ENCODE measurements at places on chromosomes 5 and 9. TPM values are rescaled to one million over a fixed set of nuclear protein-coding genes. Genes with fewer than 3 reads are reported as not detected.

DNA sequence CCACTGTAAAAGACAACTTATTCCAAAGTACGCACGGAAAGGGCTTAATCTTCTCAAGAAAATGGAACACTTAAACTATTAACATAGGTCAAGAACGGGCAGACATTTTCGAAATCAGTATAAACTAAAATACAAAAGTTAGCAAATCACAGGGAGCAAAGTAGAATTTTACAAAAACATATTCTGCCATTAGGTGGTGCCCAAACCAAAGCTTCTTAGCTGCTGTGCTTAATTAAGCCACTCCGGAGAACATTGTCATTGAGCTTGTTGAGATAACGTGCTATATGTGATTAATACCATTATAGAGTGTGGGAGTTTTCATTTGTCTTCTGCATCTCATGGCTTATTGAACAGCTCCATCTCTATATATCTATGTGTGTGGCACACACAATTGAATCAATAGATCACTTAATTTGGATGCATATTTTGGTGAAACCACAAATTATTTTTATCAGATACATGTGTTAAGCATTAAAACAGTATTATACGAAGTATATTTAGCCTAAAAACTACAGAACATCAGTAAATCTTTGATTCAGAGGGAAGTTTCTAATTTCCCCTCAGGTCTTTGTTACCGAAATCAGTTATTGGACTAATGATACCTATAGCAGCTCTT is 23.4 kb downstream of the UBLCP1 start:
- peak; percentile 64 for DNase-seq

- DNase-seq: no peak
Measured at GRCh38 chr5:59241552-59241951, 652.0 kb downstream of the PDE4D start.

The HAPLN1 gene
- total RNA-seq: 4.0 TPM

The SHC3 gene
- 2.5 TPM for total RNA-seq

The CNTLN gene
- total RNA-seq: 17.7 TPM

The EGFLAM gene
- total RNA-seq: 0.50 TPM

The GPR151 gene
- total RNA-seq: not detected

The SLC2A8 gene
- total RNA-seq: 34.1 TPM

- no peak for DNase-seq
Measured at GRCh38 chr9:131772940-131773339, 33.1 kb upstream of the RAPGEF1 start.

The ELL2 gene
- 32.6 TPM for total RNA-seq

The LIFR gene
- 25.2 TPM for total RNA-seq

- no peak for DNase-seq
Measured at GRCh38 chr9:17725399-17726010, 146.6 kb downstream of the SH3GL2 start.

The GRXCR2 gene
- not detected for total RNA-seq

- DNase-seq: no peak
Measured at GRCh38 chr5:137156180-137156579, 342.9 kb downstream of the SPOCK1 start.

- DNase-seq: peak; percentile 36
Measured at GRCh38 chr5:55231029-55231918, 2.1 kb downstream of the CCNO start.

The SV2C gene
- total RNA-seq: 0.12 TPM

- DNase-seq: peak; percentile 33
Measured at GRCh38 chr9:101628173-101628572, 33.4 kb upstream of the PPP3R2 start.

- DNase-seq: no peak
Measured at GRCh38 chr5:65015767-65016166, 247.0 kb downstream of the CWC27 start.

DNA sequence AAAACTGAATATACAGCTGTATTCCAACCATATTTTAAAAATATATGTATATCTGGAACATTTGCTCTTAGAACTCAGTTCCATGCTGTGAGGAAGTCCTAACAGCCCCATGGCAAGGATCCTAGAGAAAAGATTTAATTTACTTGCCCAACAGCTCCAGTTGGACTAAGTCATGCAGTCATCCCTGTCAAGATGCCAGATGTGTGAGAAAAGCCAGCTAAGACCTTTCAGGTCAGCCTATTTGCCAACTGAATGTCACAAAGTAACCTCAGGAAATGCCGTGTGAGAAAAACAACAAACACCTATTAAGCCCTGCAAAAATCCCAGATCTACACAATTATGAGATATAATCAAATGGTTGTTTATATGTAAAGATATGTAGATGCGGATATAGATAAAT is 416.3 kb downstream of the NR2F1-AS1 start:
- DNase-seq: no peak

The PCDHAC1 gene
- 9.9 TPM for total RNA-seq

- no peak for DNase-seq
Measured at GRCh38 chr5:1019001-1019905, 10.7 kb downstream of the NKD2 start.

GRCh38 chr5:35172533-35172932 is 57.8 kb downstream of the PRLR start:
- no peak for DNase-seq

GRCh38 chr9:110016340-110016739 is 191.6 kb downstream of the C9orf152 start:
- DNase-seq: no peak

- DNase-seq: no peak
Measured at GRCh38 chr5:143554187-143554717, 150.8 kb upstream of the NR3C1 start.

GRCh38 chr9:87276851-87277261 is 220.8 kb upstream of the DAPK1 start:
- no peak for DNase-seq

- DNase-seq: no peak
Measured at GRCh38 chr9:113293285-113293878, 9.8 kb downstream of the RNF183 start.

The SH3GL2 gene
- 8.6 TPM for total RNA-seq

GRCh38 chr9:100268271-100268670 is 84.5 kb downstream of the TEX10 start:
- peak; percentile 18 for DNase-seq

The WDR31 gene
- total RNA-seq: 0.63 TPM

The CDH9 gene
- total RNA-seq: 0.31 TPM

DNA sequence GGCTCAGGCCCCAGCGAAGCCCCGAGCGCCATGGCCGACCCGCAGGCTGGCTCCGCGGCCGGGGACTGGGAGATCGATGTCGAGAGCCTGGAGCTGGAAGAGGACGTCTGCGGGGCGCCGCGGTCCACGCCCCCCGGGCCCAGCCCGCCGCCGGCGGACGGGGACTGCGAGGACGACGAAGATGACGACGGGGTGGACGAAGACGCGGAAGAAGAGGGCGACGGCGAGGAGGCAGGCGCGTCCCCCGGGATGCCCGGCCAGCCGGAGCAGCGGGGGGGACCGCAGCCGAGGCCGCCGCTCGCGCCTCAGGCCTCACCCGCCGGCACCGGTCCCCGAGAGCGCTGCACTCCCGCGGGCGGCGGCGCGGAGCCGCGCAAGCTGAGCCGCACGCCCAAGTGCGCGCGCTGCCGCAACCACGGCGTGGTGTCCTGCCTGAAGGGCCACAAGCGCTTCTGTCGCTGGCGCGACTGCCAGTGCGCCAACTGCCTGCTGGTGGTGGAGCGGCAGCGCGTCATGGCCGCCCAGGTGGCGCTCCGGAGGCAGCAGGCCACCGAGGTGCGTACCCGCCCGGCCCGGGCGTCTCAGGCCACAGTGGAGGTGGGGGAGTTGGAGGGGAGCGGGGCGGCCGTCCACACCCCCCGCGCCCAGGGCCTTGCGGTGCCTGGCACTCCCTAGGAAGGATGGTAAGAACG is 1.6 kb downstream of the DMRT2 start:
- DNase-seq: peak; percentile 68

The OR1N2 gene
- total RNA-seq: not detected

- DNase-seq: no peak
Measured at GRCh38 chr9:28342815-28343338, 769.6 kb upstream of the C9orf72 start.

The SPINK7 gene
- total RNA-seq: not detected

GRCh38 chr9:76528642-76529190 is 69.7 kb downstream of the GCNT1 start:
- no peak for DNase-seq

- no peak for DNase-seq
Measured at GRCh38 chr9:6639622-6640021, 5.9 kb downstream of the GLDC start.
